Activated CD4-positive, alpha-beta T cell treated with anti-CD3 and anti-CD28 coated beads, Interleukin-2, amount 50 U/mL, for 48 hours (primary cell): ENCODE measurements at places on chromosomes 4 and X.

DNA sequence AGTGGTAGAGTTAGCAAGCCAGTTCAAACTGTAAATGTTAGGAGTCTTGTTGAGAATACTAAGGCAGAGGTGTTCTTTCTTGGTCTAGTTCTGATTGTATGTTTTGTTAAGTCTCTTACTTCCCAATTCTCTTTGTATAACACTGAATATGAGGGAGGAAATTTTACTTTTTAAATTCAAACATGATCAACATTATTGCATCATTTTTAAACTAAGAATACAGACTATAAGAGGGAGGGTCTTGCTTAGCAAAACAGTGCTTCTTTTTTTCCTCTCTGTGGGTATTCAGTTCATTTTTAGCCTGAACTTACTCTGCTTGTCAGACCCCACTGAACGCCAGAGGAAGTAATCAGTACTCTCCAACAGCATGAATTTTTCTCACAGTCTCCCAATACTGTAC lies 198.0 kb downstream of the GABRG1 start:
- DNase-seq, result no peak

DNA sequence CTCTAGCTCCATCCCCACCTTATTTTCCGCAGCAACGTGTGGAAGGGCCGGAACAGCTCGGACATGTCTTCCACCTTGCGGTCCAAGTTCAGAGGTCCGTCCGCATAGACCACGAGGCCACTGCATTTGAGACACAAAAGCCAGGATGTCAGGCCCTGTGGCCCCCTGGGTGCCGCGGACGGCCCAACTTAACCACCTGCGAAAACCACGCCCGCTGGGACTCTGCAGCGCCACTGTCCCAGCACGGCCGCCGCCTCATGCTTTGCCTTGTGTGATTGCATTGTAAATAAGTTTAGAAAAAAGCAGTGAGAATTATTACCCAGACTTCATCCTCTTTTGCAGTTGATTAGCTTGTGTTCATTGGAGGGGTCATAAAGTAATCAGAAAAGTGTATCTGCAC lies 58.2 kb upstream of the MXD4 start:
- no peak for DNase-seq

DNA sequence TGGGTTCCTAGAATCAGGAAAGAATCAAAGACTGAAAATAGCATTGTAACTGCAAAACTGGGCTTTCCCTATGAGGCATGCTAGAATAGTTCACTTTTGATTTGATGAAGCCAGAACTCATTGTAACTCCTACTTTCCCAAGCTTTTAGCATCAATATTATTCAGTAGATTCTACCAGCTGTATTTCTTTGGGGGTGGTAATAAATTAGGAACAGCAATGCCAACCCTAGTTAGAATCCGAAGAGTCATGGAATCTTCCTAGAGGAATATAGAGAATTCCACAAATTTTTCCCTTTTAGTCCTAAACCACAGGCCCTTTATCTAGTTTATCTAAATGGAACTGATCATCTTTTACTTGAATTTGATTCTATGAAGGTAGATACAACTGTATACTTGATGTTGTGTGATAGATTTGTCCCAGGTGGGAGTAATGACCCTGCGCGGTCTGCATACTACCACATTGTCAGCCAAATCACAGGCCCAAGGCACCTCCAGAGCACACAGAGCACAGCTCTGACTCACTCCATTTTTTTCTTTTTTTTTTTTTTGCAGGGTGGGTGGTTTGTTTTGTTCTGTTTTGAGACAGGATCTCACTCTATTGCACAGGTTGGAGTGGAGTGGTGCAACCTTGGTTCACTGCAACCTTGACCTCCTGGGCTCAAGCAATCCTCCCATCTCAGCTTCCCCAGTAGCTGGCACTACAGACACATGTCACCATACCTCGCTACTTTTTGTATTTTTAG lies 66.6 kb downstream of the EDNRA start:
- no peak for DNase-seq

DNA sequence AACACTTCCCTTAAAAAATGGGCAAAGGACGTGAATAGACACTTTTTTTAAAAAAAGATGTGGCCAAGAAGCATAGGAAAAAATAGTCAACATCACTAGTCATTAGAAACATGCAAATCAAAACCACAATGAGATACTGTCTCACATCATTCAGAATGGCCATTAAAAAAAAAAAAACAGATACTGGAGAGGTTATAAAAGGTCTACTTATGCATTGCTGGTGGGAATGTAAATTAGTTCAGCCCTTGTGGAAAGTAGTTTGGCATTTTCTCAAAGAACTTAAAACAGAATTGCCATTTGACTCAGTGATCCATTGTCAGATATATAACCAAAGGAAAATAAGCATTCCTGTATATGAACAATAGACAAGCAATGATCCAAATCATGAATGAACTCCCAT lies 352.8 kb upstream of the EPHA5 start:
- no peak for DNase-seq

DNA sequence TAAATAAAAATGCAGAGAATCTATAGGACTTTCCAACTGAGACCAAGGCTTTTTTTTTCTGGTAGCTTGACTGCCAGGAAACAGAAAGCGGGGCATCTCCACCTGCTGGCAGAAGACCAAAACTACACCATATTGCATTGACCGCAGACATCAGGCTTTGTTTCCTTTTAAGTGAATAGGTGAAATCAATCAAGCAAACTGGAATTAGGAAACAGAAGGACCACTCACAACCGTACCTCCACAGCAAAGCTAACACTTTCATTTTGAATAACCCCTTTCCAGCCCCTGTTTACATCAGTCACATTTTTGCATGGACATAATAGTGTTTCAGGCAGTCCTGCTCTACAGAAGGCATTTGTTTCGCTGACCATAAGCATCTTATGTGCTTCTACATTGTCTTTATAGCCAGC lies 218.2 kb downstream of the IDS start:
- peak; percentile 33 for DNase-seq

DNA sequence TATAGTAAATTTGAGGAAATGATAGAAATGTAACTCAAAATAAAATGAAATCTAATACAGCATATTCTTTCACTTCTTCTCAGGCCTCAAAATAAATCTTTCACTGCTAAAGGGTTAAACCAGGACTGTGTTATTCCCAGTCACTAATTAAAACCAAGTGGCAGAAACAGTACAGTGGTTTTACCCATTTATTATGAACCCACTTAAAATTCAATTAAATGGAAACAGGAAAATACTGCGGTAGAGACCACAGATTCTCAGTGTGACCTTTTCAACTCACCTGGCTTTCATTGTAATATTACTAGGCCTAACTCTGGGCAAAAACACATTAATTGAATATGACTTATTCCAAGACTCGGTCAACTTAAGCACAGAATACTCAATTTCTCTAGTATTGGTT lies 176.5 kb upstream of the DKK2 start:
- DNase-seq, result no peak

GRCh38 chrX:149213264-149213663 lies 291.8 kb downstream of the IDS start:
- no peak for DNase-seq

DNA sequence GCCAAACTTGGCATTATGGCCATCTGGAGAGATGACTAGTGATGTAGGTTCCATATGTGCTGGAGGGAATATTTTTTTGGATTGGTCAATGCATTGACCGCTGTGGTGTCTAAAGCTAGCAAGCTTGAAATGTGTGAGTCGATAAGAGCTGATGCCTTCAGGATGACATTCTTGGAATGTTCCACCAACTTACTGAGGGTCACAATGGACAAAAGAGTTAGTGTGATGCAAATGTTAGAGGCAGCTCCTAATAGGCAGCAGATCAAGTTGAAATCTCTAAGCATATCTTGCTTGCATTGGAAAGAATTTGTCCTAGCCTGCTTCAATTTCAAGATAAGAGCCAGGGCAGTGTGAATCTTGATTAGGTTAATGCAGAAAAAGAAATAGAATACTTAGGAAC lies 210.4 kb upstream of the AFF2 start:
- no peak for DNase-seq

DNA sequence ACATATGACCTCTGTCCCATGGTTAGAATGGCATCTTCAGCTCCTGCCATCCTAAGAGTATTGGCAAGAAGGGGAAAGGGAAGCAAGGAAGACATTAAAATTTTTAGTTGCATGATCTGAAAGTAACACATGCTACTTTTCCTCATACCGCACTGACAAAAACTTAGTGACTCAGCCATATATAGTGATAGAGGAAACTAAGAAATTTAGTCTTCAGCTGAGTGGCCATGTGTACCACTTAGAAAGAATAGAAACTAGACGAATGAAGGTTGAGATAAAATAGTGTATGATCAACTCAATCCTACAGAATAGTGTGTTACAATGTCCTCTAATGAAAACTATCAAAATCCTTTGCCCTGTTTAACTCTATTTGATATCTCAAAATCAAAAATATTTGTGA lies 164.1 kb downstream of the PPP3CA start:
- DNase-seq, result no peak

DNA sequence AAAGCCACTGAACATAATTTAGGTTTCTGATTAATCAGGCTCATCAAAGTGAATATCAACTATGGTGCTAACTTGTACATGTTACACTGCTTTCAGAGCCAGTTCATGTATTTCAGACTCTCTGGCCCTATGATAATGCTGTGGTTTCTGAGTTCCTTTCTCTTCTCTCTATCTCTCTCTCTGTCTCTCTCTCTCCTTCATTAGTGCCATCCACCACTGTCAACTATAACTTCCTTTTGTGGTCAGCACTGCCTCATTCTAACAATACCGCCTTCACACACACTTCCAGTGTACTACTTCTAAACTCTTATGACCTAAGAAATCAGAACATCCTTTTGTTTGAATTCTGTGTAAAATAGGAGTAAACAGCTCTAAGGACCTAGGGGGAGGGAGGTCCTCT lies 907.1 kb downstream of the RPA4 start:
- no peak for DNase-seq

DNA sequence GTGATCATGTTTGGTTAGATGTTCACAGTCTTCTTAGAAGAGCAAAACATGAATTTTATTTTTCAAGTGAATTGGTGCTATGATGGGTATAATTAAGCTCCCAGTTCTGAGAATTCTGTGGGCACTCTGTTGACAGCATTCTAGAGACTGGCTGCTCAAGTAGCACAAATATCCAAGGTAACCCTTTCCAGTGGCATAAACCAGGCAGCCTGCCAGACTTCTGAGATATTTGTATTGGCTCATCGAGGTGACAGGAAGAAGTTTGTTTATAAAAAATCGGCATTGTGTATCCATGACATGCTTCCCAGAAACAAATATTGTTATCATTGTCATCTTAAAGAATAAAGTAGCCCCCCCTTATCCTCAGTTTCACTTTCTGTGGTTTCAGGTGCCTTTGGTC lies 28.3 kb downstream of the LANCL3 start:
- no peak for DNase-seq

DNA sequence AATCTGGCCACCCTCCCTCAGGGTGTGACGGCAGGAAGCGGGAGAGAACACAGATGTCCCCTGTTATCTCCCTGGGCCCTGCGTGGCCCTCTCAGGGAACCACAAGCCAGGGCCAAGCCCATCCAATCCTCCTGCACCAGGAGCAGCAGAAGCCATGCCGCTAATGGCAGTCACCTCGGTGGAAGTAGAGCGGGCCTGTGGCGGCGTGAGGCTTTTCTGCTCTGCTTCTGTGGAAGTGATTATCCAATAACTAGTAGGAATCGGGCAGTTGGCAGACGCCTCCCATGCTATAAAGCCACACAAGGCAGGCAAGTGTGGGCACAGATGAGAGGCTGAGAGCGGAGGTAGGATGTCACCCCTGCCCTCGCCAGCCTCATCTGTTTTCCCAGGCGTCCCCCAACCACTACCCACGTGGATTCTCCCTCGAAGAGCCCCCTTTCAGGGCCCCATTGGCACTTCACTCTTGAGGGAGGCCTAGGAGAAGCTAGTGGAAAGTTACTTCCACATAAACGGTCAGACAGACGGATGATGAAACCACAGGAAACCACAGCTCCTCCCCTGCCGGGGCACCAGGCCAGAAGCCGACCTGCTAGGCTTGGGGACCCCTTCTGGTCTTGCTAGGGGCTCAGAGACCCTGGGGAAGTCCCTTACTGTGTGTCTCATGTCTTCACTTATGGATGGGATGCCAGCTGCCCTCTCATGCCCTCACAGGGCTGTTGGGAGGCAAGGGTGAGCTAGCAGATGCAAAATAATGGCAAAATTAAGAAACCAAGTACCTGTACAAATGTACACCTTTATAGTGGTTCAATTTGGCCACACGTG lies 18.8 kb upstream of the TMSB4X start:
- peak; percentile 79 for DNase-seq

GRCh38 chr4:887034-887763 lies 44.9 kb downstream of the GAK start:
- no peak for DNase-seq

- DNase-seq, result no peak
Observed at GRCh38 chrX:39253551-39253950, 452.3 kb downstream of the MID1IP1 start.

- DNase-seq, result no peak
Observed at GRCh38 chrX:152913346-152913745, 15.5 kb downstream of the ZNF185 start.

- no peak for DNase-seq
Observed at GRCh38 chrX:1403228-1403627, 11.3 kb upstream of the SLC25A6 start.

GRCh38 chr4:125187226-125188176 lies 127.3 kb upstream of the FAT4 start:
- no peak for DNase-seq

GRCh38 chrX:70979136-70979762 lies 48.4 kb upstream of the SLC7A3 start:
- no peak for DNase-seq

DNA sequence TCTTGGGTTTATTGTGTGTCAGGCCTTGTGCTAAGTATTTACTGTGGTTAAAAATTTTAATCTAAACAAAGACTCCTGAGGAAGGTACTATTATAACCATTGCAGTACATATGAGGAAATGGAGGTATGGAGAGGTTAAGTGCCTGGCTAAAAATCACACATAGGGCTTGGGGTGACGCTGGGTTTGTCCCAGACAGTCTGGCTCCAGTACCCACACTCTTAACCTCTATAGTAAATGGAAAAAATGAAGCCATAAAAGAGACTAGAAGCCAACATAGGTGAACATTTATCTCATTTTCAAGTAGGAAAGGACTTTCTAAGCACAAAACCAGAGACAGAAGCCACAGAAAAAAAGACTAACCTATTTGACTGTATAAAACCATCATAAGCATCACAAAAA lies 1.9 kb downstream of the FOXP3 start:
- no peak for DNase-seq

DNA sequence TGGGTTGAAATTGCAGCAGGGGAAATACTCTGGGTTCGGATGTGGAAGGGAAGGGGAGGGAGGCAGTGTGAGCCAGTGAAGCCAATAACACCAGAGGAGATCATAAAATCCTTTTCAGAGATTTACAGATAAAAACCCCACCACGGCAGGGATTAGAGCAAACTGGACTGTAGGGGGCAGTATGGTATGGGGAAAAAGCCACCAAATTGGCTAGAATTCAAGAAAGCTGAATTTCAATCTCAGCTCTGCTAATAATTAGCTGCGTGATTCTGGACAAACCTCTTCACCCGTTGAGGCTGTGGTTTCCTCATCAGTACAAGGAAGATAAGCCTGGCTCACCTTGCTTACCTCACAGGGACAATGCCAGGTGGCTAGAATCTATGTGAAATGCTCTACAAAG lies 108.1 kb downstream of the ATG4A start:
- no peak for DNase-seq

- no peak for DNase-seq
Observed at GRCh38 chrX:107936434-107936730, 45.8 kb downstream of the TEX13B start.

- DNase-seq, result no peak
Observed at GRCh38 chr4:57075367-57075766, 34.8 kb downstream of the IGFBP7 start.
